Astrocyte of the hippocampus (primary cell): ENCODE measurements at places on chromosomes 5 and 9.

GRCh38 chr5:7010591-7010990 lies 297.4 kb downstream of the TENT4A start:
- DNase-seq = peak; percentile 2

GRCh38 chr5:175711031-175711430 lies 53.2 kb downstream of the HRH2 start:
- no peak for DNase-seq

DNA sequence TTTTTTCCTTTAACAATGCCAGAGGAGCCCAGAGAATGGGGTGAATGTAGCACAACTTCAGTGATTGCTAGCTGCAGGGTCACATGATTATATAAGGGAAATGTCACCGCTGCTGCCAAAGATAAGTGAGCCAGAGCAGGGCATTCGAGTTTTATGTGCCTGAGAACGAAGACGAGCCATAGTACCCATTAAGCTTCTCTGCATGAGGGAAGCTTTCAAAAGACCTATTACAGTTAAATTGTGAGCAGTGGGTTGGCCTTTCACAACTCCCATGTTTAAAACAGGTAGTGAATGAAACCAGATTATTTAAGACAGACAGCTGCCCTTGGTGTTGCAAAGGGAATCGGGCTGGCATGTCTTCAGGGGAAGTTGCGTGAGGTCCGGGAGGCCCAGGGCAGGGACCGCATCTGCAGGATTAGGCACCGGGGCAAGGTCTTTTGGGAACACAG lies 82.4 kb upstream of the TNFAIP8 start:
- no peak for DNase-seq

- DNase-seq = no peak
These were observed 90.3 kb upstream of the ACO1 start for GRCh38 chr9:32294106-32294505.

GRCh38 chr9:137174722-137175293 lies 3.0 kb upstream of the TMEM210 start:
- DNase-seq = no peak

- no peak for DNase-seq
These were observed 251.5 kb downstream of the HSPA4 start for GRCh38 chr5:133303298-133303697.

- no peak for DNase-seq
These were observed 4.9 kb downstream of the ENTR1 start for GRCh38 chr9:136405481-136405880.

DNA sequence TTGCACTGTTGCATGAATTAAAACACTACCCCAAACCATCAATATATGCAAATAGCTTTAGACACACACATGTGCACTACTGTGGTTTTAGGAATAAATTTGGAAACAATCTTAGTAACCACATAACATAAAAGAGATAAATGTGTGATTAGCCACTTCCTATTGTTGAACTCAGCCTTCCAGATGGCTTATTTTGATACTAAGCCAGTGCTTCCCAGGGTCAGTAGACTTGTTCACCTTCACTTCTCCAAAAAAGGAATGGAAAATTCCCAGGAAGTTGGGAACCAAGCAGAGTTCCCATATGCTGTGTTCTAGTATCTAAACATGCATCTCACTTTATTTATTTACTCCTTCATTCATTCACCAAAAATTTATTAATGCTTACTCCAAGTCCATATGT lies 47.8 kb downstream of the SVEP1 start:
- DNase-seq = no peak

DNA sequence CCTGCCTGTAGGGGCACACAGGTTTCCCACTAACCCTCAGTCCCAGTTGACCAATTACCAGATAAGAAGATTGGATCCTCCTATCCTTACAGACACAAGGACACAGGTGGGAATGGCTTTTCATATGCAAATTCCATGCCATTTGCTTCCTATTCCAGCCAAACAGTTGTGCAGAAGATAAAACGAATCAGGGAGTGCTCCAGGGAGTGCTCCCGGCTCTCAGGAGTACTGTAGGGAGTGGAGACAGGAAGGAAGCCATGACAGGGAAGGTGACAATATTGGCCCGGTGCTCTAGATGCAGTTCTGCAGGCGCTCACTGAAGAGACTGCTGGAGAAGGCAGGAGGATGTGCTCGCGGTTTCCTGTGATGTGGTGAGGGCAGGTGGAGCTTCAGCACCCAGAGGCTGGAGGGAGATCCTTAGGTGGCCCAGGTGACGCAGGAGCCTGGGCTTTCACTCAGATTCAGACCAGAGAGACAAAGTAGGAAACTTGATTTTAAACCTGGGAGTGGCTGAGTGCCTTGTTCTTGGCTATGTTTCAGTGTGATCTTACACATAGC lies 260.0 kb downstream of the AUH start:
- no peak for DNase-seq

- peak; percentile 80 for DNase-seq
These were observed 11.5 kb downstream of the CCDC127 start for GRCh38 chr5:206406-206805.

DNA sequence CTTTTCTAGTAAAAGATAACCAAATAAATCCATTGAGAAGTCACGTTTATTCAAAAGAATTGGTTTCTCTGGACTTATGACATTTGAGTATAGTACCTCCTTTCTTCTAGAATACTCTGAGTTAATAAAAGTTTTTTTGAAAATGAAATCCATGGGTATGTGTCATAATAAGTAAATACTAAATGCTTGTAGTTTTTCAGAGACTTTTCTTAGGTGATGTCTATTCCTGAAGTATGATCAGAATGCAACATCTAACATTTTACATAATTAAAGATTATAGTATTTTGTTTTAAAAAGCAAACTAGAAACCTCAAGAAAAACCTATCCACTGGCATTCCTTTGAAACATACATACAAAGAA lies 63.2 kb downstream of the NFIB start:
- DNase-seq = no peak

GRCh38 chr5:136526791-136527190 lies 161.4 kb upstream of the TRPC7 start:
- DNase-seq = peak; percentile 14

DNA sequence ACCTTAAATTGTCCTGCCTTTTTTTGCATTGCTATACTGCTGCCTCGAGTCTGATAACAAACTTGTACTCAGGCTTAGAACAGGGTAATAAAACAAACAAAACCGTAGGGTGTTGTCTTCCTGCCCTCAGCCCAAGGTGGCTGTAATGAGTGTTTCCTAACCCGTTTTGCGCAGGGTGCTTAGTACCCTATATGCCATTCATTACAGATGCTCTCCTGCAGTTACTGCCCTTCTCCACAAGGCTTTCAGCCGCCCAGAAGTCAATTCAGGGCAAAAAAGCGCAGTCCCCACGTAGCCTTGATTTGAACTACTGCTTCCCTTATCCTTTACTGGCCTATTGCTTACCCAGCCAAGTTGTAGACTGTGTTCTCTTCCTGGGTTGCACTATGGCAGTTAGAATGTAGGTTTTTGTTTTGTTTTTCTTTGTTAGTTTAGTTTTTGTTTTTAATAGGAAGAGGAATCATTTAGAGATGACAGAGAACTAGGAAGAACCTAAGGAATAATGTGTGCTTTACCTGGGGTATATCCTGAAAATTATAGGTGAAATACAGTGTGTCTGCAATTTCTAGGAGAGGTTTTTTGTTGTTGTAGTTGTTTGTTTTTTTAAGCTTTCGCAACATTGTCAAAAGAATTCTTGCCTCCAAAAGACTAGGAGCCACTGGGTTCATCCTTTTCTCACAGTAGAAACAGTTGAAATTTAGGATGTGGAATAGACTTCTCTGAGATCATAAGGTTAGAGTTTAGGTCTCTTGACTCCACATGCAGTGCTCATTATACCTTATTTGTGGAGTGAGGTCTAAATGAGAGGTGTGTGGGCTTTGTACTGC lies 1.3 kb downstream of the HMGXB3 start:
- DNase-seq = peak; percentile 79

GRCh38 chr5:147509710-147510651 lies at the start of gene DPYSL3:
DPYSL3 (minus strand) TSS chr5:147510068; CDS start chr5:147509858, 210 bp downstream.
- peak; percentile 94 for DNase-seq

DNA sequence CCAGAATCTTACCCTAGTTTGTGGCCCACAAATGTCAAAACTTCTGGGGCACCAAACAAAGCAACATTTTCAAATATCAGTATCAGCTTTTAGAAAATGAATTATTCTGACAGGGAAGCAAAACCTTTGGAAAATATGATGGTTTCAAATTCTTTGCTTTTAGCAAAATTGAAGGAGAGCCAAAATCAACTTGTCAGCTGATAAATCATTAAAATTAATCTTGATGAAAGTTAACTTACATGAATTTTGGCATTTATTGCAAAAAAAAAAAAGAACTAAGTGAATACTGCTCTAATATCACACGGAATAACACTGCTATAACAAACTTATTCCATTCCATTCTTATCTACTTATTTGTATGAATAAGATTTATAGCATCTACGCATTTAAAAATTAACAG lies 158.1 kb upstream of the TARS1 start:
- DNase-seq = no peak

GRCh38 chr9:70542311-70542931 lies 128.0 kb upstream of the KLF9 start:
- peak; percentile 38 for DNase-seq

- DNase-seq = no peak
These were observed 194.4 kb downstream of the ARRDC3 start for GRCh38 chr5:91188755-91189154.

DNA sequence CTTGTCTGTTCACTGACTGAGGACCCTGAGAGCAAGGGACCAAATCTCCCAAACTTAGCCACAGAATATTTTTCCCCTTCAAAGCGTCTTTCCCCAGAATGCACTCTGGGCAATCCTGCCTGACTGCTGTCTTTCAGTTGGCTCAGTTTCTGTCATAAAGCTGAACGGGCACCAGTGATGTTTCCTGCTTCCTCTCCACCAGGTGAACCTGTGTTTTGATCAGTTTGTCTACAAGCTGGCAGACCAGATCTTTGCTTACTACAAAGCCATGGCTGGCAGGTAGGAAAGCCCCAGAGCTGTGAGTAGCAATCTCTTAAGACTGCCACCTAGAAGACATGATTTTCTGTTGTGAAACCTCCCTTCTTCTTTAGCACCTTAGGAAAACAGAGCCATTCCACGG lies 61.8 kb downstream of the CYFIP2 start:
- DNase-seq = no peak

DNA sequence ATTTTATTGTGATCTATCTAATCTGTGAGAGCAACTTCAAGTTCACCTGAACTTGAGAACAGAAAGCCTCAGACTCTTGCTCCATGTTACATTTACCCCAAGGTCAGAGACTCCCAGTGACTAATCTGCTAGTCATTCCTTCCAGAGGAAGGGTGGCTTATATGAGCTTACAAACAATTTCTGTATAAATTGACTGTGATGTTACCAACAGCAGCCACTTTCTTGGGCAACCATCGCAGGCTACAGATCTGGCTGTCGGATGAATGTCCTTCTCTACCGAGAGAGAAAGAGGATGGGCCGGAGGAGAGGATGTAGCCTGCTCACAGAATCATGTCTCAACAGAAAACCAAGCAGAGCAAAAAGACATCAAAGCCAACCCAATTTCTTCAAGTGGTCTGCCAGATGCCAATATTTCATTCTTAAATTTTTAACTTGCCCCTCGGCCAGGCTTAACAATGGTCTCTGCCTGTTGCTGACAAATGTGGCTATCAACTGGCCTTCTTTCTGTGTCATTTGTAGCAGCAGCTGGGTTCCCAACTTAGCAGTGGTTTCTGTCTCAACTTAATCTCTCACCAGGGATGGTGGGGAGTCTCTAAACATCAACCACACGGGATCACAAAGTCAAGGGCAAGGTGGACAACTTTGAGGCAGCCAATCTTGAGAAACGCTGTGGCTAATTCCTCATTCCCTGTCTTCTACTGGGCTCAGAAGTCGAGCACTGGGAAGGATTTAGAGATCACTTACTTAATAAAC lies 81.3 kb downstream of the RAPGEF1 start:
- peak; percentile 73 for DNase-seq

GRCh38 chr5:168254013-168254693 lies 37.3 kb upstream of the WWC1 start:
- no peak for DNase-seq

GRCh38 chr5:58631895-58632294 lies 49.0 kb downstream of the RAB3C start:
- no peak for DNase-seq
